ENCODE measurements at places on chromosomes 16 and 17.

GRCh38 chr17:8985054-8985701 lies 19.7 kb upstream of the PIK3R5 start:
- DNase-seq: no peak

GRCh38 chr16:73149334-73149733 lies 101.4 kb upstream of the ZFHX3 start:
- DNase-seq: no peak

DNA sequence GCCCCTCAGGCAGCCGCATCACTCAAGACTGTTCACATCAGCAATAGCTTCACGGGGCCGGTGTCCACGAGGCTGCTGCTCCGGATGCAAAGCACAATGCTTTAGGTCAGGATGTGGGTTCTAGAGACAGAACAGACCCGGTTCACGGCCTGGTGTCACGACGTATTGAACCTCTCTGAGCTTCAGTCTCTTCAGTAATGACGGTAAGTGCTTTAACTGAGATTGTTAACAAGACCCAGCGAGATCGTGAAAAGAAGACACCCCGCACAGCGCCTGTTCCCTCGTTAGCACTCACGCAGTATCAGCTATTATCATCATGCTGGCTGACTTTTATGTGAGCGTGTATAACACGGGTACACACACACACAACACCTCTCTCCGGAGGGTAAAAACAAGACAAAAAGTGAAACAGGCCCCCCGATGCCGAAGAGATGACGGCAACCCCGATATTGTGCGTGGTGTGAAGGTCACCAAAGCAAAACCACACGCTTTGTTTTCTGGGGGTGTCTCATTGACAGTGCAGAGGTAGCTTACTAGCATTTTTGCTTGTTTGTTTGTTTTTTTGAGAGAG lies 21.4 kb upstream of the ABR start:
- no peak for DNase-seq

GRCh38 chr16:8720080-8720966 lies 45.9 kb downstream of the ABAT start:
- no peak for DNase-seq

- no peak for DNase-seq
These were observed 14.6 kb downstream of the ODF4 start for GRCh38 chr17:8354236-8354635.

- DNase-seq: no peak
These were observed 262.4 kb upstream of the CDH8 start for GRCh38 chr16:62298600-62298999.

- no peak for DNase-seq
These were observed 88.5 kb upstream of the TOB1 start for GRCh38 chr17:50954641-50955121.

DNA sequence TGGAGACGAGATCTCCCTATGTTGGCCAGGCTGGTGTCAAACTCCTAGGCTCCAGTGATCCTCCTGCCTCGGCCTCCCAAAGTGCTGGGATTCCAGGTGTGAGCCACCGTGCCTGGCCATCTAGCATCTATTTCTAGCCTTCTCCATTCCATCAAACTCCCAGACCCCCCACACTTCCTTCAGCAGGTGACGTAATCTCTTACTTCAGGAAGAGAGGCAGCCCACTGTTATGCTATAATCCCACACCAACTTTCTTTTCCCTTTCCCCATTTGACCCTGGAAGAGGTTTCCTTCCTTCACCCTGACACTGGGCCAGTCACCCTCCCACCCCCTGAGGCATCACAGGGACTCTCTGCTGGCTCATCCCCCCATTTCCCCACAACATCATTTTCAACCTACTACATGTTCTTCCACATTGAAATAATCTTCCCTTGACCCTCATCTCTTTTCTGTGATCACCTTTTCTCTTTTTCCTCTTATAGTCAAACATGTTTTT lies 7.6 kb downstream of the ITGA2B start:
- DNase-seq: no peak

- DNase-seq: no peak
These were observed 3.6 kb downstream of the PNMT start for GRCh38 chr17:39671651-39672521.

Measured in GM12892 (cell line).